Neuronal stem cell (in vitro differentiated cells): ENCODE measurements at places on chromosomes 5 and 9.

GRCh38 chr9:34675869-34676268, 13.4 kb upstream of the CCL27 start:
- H3K27me3 ChIP-seq: no peaks in the 10 kb centered on the region
- H3K36me3 ChIP-seq: no peaks in the 10 kb centered on the region
- no peak overlapping the region for H3K4me3 ChIP-seq
- H3K4me1 ChIP-seq: no peaks in the 10 kb centered on the region
- no peak for DNase-seq

GRCh38 chr5:179371681-179372680, 26.7 kb upstream of the ADAMTS2 start:
- no peak for DNase-seq
- no peak overlapping the region for H3K27ac ChIP-seq
- peaks cover 6% of the 10 kb centered on the region for H3K4me1 ChIP-seq
- no peaks in the 10 kb centered on the region for H3K36me3 ChIP-seq

DNA sequence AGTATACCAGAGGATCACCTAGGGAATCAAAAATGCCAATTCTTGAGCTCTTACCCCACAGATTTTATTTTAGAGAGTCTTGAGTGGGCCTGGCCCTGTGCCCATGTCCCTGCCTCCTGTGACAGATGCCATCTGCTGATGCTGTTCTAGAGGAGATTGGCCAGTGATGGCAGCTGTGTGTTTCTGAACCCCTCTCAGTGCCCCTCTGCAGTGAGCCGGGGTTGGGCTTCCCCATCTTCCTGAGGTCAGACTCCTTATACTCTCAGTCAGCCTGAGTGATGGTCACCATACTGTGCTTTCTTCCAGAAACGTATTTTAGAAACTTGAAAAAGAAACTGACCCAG, 6.1 kb downstream of the PTCD2 start:
- H3K27ac ChIP-seq: no peak overlapping the region
- peaks cover 86% of the 10 kb centered on the region for H3K36me3 ChIP-seq
- no peak overlapping the region for H3K4me3 ChIP-seq
- H3K27me3 ChIP-seq: no peaks in the 10 kb centered on the region

GRCh38 chr5:102531506-102531905, 32.7 kb upstream of the SLCO6A1 start:
- no peak overlapping the region for H3K4me3 ChIP-seq
- no peaks in the 10 kb centered on the region for H3K4me1 ChIP-seq
- H3K36me3 ChIP-seq: no peaks in the 10 kb centered on the region

GRCh38 chr5:173988554-173989431, at the start of gene C5orf47:
TSS of gene C5orf47 (plus strand) at chr5:173989170. CDS start at chr5:173989264, 94 bp downstream.
- H3K36me3 ChIP-seq: no peaks in the 10 kb centered on the region
- no peak within 1 kb of the TSS for H3K27ac ChIP-seq
- no peaks in the 10 kb centered on the region for H3K4me1 ChIP-seq
- no peak for DNase-seq
- no peaks in the 10 kb centered on the region for H3K27me3 ChIP-seq
- H3K4me3 ChIP-seq: no peak within 1 kb of the TSS

DNA sequence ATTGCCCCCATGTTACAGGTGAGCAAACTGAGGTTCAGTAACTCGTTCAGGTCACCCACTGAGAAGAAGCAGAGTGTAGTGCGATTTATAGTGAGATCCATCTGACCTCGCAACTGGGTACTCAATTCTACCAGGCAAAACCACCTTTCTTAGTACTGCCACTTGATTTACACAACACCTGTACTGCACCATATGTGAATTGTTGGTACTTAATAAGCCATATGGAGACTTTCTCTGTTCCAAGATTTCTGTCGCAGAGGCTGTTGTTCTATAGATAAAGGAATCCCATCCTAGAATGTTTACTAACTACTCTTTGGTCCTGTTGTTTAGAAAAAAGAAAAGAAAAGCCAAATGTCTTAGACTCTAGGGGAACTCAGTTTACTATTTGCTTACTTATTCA, 287.5 kb downstream of the KCTD16 start:
- no peaks in the 10 kb centered on the region for H3K27me3 ChIP-seq
- H3K36me3 ChIP-seq: no peaks in the 10 kb centered on the region
- DNase-seq: no peak
- no peaks in the 10 kb centered on the region for H3K4me1 ChIP-seq
- no peak overlapping the region for H3K27ac ChIP-seq
